Renal pelvis (tissue), 12 donors: ENCODE measurements at places on chromosomes 7 and 10. TPM values are rescaled to one million over a fixed set of nuclear protein-coding genes. Genes with fewer than 3 reads are reported as not detected.

NT5C2 gene
- polyA plus RNA-seq, result 112 TPM

CPA2 gene
- 0.33 TPM for polyA plus RNA-seq

EN2 gene
- 0.17 TPM for polyA plus RNA-seq

ZNF679 gene
- polyA plus RNA-seq, result not detected

SPDYE8 gene
- 0.19 TPM for polyA plus RNA-seq

ACSM6 gene
- polyA plus RNA-seq, result 0.30 TPM

KCNMA1 gene
- 3.9 TPM for polyA plus RNA-seq

NHLRC2 gene
- 14.4 TPM for polyA plus RNA-seq

GRCh38 chr7:149865437-149865836, 8.3 kb upstream of the ATP6V0E2 start:
- DNase-seq, result no peak

GRCh38 chr10:91286572-91286971, 66.1 kb downstream of the PCGF5 start:
- DNase-seq, result no peak

DNA sequence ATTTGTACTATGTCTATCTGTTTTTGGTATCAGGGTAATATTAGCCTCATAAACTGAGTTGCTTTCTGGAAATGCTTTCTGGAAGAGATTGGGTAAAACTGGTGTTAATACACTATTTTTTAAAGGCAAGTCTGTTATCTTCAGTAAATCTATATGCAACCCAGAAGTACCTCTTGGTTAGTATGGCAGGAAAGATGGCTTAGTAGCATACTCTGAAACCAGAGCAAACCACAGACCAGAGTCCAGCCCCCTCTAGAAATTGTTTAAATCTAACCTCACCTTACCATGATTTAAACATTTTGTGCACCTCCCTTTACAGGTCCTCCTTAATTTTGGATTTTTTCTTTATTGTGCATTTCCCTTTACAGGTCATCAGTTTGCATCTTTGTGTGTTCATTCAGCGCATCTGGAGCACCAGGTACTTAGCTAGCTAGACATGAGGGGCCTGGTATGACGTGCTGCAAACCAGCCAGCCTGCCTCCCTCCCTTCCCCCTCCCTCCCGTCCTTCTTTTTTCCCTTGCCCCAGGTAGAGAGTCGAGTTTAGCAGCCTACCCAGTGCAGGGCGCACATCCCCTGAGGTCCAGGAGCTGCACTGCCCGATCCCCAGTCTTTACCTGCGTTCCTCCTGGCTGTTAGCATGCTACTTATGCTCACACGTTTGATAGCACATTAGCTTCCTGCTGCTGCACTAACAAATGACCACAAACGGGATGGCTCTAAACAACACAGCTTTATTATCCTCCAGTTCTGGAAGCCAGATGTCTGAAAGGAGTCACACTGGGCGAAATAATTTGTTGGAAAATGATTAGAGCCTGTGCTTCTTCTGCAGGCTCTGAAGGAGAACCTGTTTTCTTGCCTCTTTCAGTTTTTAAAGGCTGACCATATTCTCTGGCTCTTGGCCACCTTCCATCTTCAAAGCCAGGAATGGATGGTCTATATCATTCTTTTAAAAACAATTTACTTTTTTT, 299.9 kb upstream of the HABP2 start:
- DNase-seq, result no peak

DNA sequence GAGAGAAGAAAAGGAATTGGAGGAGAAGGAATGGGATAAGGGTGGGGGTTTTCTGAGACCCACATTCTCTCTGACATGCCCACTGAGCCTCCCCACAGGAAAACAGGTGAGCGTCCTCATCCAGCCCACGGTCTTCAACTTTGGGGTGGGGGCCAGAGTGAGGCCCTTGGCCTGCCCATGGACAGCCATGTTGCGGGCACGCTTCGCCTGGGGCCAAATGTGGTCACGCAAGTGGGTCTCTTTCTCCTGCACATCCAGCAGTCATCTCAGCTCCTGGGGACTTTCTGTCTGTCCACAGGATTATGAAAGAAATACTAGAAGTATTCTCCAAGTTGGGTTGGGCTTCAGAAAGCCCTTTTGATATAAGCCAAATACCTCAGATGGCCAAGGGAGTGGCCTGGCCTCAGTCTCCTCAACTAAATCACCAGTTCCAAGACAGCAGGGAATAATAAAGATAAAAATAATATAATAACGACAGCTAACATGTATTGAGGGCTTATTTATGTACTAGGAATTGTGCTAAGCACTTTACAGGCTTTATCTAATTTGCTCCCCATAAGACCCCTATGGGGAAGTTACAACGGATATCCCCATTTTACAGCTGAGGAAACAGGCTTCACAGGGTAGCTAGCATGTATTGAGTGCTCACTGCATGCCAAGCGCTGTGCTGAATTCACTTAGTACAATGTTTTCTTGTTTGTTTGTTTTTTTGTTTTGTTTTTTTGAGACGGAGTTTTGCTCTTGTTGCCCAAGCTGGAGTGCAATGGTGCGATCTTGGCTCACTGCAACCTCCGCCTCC, 57.2 kb upstream of the LBX1 start:
- DNase-seq, result no peak

DNA sequence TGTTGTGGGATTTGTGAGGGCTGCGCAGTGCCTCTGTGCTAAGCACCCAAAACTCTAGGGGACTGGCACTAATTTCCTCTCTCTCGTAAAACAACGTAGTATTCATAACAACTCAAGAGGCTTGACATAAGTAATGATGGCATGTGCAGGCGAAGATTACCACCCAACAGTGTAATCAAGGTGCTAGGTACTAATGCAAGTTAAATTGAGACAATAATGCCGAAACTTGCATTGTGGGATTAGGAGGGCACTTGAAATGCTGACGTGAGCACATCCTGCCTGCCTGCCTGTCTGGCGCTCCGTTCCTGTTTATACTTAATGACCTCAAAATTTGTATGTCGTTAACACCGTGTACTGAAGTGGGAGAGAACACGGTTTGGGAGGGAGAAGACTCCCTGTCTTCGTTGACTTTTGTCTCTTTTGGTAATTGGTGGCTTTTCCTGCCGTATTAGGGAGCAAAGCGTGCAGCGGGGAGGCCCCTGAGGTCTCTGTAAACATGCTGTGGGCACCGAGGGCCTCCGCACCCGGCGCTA, 139.0 kb downstream of the MGMT start:
- no peak for DNase-seq

DNA sequence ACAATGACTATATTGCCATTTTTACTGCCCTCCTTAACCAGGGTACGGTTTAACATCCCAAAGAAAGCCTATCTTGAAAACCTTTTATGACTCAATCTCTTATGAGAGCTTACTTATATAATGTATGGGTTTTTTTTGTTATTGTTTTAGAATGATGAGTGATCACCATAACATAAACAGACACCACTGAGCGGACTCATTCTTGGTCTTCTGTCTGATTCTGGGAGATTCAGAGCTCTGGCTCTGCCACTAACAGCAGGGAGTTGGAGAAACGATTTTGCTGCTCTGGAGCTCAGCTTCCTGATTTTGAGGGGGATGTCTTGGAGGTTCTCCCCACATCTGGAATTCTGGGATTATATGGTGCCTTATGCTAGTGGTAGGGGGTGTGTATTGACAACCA, 244.1 kb downstream of the FRMD4A start:
- no peak for DNase-seq

- no peak for DNase-seq
Measured at GRCh38 chr10:77073663-77073960, 564.0 kb downstream of the KCNMA1 start.

DNA sequence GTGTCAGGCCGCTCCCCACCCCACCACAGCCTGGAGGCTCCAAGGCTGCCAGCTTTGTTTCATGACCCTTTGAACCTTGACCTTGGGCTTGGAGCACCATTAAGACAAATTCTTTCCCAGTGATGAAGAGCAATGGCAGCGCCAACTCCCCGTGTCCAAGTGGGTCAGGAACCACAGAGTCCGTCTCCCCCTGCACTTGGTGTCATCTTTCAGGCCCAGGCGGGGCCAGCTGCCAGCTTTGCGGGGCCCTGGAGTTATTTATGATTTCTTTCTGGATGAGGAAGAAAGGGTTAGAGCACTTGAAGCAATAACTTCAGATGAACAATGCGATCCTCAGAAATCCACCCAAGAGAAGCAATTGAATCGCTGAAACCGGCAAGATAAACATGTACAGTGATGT, 110.8 kb downstream of the MYL10 start:
- DNase-seq, result peak; percentile 68

DNA sequence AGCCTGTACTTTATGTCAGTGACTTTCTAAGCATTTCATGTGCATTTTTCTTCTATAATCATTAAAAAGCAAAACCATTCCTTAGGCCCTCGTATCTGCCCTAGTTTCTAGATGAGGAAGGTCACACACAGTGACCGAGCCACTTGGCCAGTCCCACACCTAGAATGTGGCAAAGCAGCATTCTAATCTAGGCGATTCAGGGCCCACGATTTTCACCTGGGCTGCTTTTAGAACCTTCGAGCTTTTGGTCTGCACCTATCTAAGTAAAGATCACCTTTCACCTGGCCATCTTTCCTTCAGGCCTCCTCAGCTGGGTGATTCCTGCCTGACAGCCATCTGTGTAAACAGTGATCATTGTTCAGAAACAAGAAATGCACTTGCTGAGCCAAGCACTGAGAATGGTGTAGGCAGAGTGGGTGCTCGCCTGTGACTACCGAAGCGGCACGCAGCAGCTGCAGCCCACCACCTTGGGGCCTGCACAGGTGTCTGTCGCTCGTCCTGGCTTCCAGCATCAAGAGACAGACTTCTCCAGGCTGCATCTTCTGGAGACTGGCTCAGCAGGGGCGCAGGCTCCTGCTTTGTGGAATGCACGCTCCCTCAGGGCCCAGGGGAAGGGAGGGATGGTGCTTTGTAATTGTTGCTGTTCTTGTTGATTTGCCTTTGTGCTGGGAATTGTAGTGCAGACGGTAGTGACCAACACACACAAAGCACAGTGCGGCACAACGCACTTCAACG, 149.0 kb upstream of the INSYN2A start:
- no peak for DNase-seq

GRCh38 chr10:85995791-85996190, 370.8 kb downstream of the GRID1 start:
- DNase-seq, result peak; percentile 4

DNA sequence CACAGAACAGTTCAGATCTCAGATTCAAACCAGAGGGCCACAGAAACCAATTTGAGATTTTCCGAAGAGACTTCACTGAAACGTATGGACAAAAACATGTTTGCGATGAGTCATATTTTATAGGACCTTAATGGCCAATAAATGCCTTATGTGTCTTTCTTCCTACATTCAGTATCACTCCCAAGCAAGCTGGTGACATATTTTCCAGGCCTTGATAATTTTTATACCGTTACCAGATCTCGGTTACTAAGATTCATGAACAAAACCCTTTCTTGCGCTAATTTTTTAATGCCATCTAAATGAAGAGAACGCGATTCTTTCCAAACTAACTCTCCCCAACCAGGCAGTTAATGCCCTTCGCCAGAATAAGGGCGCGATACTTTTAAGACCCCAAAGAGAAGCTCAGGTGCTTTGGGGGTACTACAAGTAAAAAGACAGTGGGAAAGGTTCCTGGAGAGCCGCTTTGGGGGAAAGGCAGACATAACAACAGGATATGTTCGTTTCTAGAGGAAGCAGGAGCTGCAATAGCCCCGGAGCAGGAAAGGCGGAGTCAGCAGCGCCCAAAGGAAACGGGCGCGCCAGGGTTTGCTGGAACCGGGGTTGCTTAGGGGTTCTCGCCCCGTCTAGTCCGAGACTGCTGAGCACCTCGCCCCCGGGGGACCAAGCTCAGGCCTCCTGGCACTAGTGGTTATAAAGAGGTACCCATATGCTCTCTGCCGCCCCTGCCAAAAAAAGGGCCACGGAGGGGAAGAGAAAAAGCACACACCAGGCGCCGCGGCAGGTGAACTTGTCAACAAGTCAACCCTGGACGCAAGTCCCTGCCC, 884 bp downstream of the ICA1 start:
- peak; percentile 16 for DNase-seq

DNA sequence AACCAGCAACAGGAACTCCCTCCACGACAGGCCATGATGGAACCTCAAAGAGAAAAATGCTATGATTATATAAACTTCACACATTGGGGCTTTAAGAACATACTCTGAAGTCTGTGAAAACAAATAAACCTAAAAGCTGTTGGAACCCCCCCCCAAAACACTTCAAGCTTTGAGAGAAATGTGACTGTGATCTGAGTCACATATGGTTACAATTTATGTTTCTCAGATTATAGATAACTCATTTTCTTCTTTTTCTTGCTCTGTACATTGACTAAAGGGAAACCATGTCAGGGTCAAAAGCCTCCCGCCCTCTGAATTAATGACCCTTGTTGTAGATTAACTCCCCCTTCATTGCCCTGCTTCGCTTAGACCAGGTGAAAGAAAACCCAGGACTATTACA, 15.8 kb downstream of the VOPP1 start:
- no peak for DNase-seq

DNA sequence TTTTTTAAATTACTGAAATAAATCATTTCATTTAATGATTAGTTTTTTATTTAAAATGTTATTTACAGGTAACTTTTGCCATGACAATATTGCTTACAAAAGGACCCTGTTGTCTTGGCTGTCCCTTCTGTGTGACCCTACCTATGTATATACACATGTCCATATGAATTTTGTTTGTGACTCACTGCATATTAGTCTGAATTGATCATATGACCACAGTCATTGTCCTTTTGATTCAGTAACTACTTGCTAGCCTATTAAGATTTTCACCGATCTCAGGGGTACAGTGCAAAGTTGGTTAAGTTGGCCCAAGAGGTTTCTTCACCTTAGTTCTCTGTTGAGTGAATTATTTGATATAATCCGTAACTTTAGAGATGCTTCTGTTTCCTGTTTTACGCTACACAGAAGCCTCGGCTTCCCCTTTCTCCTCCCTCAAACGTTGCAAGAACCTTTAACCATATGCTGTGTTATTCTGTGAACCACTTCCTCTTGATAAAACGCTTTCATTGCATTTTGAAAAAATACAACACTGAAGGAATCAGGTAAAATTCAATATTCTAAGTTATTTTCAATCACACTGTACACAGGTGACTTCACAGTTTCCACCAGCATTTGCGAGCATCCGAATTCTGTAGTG, 43.9 kb downstream of the APBB1IP start:
- DNase-seq, result no peak

DNA sequence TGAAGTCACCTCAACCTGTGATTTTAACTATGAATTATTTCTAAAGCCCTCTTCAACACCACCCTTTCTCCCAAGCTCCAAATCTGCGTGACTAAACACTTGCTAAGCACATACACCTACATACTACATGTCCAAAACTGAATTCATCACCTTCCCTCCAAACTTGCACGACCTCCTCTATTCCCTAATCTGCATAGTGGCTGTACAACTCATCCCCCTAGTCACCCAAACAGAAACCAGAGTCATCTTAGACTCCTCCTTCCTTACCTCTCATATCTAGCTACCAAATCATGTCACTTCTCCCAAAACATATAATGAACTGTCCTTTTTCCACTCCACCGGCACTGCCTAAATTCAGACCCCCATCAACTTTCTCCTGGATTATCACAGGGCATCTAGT, 16.2 kb downstream of the ARHGAP21 start:
- DNase-seq, result no peak

- DNase-seq, result no peak
Measured at GRCh38 chr10:68135922-68136792, 26.9 kb downstream of the MYPN start.
